ENCODE measurements at places on chromosomes 3 and 15.

DNA sequence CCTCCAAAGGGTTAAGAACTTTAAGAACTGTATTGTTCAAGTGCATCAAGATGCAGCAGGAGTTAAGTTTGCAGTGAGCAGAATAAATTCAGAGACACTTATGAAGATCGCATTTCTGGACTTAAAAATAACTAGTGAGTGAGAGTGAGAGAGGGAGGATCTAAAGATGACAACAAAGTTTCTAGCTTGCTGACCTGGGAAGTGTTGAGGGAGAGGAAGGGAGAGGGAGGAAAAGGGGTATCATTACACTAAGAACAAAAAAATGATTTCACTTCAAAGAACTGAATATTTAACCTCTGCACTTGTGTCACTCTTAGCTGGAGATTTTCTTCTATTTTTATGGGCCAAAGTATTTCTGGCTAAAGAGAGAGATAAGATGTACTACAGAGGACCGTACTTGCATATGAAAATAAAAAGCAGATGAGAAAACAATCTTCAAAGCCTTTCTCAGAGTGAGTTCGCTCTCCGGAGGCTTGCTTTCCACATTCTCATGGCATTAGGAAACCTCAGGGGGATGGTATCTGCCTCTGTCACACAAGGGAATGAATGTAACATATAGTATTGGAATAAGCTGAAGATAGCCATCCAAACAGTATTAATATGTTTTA lies 91.4 kb upstream of the TJP1 start:
- DNase-seq = no peak

DNA sequence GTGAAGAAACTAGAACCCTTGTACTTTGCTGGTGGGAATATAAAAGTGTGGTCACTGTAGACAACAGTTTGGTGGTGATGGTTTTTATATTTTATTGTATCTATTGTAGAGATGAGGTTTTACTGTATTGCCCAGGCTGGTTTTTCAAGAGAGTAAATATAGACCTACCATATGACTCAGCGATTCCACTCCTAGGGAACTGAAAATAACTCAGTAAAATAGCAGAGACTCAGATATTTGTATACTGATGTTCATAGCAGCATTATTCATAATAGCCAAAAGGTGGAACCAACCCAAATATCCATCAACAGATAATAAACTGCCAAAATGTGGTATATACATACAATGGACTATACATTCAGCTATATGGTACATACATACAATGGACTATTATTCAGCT lies 68.8 kb upstream of the IL12A start:
- no peak for DNase-seq

- no peak for DNase-seq
Observed at GRCh38 chr15:46088486-46089445, 453.9 kb downstream of the SQOR start.

- DNase-seq = peak; percentile 18
Observed at GRCh38 chr3:10945683-10946287, 46.8 kb upstream of the SLC6A1 start.

- DNase-seq = no peak
Observed at GRCh38 chr15:50202003-50202402, 20.0 kb downstream of the SLC27A2 start.

DNA sequence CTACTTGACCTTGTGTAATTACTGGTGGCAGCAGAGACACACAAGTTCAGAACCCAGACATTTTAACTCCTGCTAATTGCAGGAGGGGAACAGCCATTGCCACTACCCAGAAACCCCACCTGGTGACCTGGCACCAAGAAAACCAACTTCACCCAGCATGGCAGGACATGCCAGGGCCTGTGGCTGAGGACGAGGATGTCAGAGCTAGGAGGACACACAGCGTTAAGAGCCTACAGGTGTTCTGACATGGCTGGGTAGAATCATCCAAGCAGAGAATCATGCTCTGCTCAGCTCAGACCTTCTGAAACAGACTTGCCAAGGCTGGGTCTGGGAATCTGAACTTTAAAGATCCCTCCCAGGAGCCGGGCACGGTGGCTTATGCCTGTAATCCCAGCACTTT lies 11.7 kb upstream of the SPATA12 start:
- no peak for DNase-seq

DNA sequence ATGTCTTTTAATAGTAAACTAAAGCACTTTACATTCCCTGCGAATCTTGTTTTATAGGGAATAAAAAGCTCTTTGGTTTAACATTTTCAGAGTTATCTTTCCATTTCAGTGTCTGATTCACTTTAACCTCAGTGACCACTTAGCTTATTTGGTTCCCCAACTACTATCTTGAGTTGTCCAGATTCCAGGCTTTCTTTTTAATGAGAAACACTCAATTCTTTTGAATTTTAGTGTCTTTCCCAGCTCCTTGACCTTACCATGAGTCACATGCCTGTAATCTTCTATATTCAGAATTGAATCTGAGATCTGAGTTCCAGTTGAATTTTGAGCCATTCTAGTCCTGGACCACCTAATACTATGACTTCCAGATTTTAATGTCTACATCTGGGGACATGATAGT lies 144.4 kb downstream of the KCNAB1 start:
- no peak for DNase-seq

GRCh38 chr15:41941644-41942415 lies 30.5 kb downstream of the EHD4 start:
- DNase-seq = no peak

- peak; percentile 89 for DNase-seq
Observed at GRCh38 chr3:195906865-195907683, 1.3 kb downstream of the TNK2 start.

- no peak for DNase-seq
Observed at GRCh38 chr3:72846166-72846565, 2.1 kb downstream of the SHQ1 start.

- DNase-seq = peak; percentile 98
Observed at GRCh38 chr3:15601399-15602145, at the start of the genes BTD and HACL1. TSS of gene BTD (plus strand) at chr3:15601745. CDS start at chr3:15635440, 33,695 bp downstream. TSS of gene HACL1 (minus strand) at chr3:15601569. CDS start at chr3:15601463, 106 bp downstream.

DNA sequence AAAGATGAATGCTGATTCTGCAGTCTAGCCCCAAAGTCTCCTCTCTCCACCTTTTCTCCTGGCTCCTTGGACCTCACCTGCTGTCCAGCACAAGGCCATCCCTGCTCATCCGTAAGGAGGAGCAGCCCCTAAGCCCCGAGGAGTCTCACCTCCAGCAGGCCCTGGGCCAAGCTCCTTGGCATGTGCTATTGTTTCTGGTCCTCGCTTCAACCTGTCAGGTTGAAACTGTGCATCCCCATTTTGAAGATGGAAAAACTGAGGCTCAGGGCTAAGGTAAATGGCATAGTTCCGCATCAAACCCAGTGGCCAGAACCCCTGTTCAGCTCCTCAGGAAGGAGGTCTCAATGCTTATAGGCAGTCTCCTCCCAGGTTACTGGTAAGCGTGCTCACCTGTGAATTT lies 26.1 kb downstream of the CHDH start:
- no peak for DNase-seq

- no peak for DNase-seq
Observed at GRCh38 chr3:169836078-169836941, 23.6 kb upstream of the LRRC34 start.

- DNase-seq = no peak
Observed at GRCh38 chr3:63877737-63878393, 14.2 kb downstream of the ATXN7 start.

DNA sequence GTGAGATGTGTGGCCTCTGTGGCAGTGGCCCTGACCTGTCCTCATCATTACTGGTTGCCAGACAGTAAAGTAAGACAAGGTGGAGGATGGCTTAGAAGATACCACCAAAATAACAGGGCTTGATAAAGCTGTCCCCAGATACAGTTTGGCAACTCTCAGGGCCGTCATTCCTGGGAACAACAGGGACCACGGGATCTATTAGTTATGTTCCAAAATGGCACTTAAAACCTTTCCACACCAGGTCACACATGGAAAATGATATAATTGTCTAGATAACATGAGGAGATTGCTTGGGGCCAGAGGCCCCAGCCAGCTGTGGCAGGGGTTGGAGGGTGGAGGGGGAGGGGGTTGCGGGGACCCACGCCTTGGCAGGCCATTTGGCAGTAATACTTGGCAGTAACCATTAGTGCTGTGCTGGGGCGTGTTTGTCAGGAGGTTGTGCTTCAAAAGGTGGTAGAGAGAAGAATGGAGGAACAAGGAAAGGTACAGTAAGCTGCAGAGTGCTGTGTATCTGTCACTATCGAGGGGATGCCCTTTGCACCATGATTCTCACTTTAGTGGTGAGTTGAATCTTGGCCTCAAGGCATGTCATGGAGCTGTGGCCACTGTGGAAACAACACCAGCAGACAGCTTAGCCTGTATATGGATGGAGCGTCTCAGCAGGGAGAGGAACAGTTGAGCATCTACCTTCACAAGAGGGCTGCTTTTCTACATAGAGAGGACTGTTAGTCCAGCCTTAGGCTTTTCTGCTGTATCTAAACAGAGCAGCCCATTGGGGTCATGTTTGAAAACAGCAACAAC lies 14.0 kb downstream of the PLCL2 start:
- no peak for DNase-seq
